ENCODE measurements at places on chromosomes 5 and 9.

DNA sequence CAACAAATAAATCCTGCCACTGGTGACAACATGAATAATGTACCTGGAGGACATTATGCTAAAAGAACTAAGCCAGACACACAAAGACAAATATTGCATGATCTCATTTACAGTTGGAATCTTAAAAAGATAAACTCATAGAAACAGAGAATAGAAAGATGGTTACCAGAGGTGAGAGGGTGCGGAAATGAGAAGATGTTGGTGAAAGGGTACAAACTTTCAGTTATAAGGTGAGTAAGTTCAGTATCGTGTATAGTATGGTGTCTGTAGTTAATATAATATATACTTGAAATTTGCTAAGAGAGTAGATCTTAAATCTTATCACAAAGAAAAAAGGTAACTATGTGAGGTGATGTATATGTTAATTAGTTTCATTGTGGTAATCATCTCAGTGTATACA, 63.3 kb downstream of the PRRC1 start:
- DNase-seq = no peak

DNA sequence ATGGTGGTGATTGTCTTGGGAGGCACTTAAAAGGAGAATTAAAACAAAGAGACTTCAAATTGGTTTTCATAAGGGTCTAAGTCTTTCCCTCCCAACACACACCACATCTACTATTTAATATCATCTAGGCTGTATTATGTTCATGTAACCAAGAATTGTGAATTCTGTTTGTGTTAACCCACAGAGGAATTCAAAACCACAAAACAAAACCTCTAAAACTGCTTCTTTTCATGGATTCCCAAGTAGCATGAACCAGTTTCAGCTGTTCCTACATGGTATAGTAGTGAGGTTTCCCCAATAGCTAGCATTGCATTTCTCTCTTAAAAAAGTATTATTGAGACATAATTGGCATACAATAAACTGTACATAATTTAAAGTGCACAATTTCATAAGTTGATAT, 283.8 kb downstream of the CD180 start:
- DNase-seq = no peak

DNA sequence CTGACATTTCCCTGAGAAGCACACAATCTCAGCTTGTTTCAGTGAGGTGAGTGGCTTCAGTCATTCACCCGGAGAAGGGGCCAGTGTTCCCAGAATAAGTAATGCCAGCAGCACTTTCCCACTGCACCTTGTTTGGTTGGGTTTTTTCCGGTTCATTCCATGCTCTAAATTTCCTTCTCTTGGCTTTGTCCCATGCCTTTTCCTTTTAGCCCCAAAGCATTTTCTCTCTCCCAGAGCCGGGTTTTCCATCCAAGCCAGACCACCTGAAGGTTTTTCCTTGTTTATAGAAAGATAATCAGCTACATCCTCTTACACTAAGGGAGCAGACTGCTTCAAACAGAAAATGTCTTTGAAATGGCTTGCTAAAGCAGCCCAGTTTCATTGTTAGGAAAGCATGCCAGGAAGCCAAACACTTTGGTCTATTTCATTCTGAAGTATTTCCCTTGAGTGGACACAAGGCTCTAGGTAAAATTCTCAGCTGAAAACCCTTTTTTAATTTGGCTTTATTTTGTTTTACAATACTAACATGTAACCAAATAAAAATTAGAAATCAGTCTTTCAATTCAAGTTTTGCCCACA, 501.6 kb downstream of the DTWD2 start:
- no peak for DNase-seq

GRCh38 chr5:124641154-124641792, 105.2 kb downstream of the ZNF608 start:
- DNase-seq = no peak

- DNase-seq = no peak
Measured at GRCh38 chr5:154092356-154093141, 53.8 kb downstream of the MFAP3 start.

DNA sequence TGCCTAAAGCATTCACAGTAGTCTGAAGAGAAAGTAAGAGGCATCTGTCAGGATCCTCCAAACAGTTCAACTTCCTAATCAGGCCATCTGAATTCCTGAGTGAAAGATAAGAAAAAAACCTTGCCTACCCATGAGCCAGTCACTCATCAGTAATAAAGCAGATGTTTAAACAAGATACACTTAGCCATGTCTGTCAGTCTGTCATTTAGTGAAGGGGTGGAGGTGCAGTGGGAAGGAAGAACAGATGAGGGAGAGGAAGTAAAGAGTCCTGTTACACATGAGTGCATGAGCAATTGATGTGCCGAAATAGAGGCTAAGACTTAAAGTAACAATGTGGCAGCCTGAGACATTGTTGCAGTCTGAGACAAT, 29.9 kb upstream of the DMRTA1 start:
- no peak for DNase-seq

DNA sequence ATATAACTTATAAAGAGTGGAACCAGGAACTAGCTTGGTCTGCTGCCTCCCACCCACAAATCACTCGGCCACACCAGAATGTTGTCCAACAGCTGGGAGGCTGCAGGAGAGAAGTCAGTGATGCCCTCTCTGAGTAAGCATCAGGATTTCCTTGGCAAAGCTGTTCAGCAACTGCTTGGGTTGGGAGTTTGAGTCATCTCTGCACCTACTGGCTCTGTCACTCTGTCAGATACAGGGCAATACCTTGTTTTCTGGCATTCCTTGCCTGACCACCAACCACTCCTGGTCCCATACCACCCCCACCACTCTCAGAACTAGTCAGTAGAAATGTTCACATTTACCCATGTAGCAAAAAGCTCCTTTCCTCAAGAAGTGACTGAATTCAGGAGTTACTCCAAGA, 36.8 kb upstream of the GCNT4 start:
- no peak for DNase-seq

- DNase-seq = no peak
Measured at GRCh38 chr9:109159583-109159982, 7.5 kb downstream of the FRRS1L start.

- DNase-seq = no peak
Measured at GRCh38 chr9:34059281-34059680, 10.6 kb upstream of the UBAP2 start.

GRCh38 chr5:38883842-38884241, 38.0 kb downstream of the OSMR start:
- no peak for DNase-seq

- no peak for DNase-seq
Measured at GRCh38 chr9:69554945-69555344, 117.2 kb downstream of the APBA1 start.

GRCh38 chr5:184471-184870, 6.8 kb upstream of the LRRC14B start:
- DNase-seq = no peak

GRCh38 chr9:13899924-13900323, 414.0 kb downstream of the NFIB start:
- DNase-seq = no peak

DNA sequence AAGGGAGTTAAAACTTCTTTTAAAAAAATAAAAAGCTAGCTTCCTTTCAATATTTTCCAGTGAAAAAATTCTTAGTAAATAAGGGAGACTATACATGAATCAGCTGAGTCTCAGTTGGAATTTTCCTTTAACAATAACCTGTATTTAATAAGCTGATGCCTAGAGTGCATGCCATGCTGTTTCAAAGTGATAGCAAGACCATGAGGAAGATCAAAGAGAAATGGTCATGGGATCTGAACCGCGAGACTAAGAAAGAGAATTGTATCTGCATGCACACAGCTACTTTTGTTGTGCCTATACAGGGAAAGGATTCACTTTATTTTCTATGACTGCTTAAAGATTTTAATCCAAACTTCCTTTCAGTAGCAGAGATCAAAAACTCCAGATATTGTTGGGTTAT, 2217.0 kb downstream of the MAT2B start:
- no peak for DNase-seq

- no peak for DNase-seq
Measured at GRCh38 chr5:97167435-97167834, 15.6 kb downstream of the RIOK2 start.

DNA sequence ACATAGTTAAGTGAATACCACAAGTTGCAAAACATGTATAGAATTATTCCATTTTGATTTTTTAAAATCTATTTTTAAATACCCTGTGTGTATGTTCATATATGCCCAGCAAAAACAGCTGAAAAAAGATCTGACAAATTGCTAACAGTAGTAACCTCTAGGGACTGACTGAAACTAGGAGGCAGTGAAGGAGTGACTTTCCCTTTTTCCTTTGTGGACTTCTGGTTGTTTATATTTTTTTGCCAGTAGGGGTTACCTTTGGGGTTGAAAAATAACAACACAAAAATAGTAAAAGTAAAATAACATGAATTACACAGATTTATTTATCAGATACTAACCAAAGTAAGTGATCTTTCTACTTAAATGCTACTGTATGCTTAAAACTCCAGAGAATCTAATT, 2.9 kb downstream of the MEGF9 start:
- DNase-seq = no peak

DNA sequence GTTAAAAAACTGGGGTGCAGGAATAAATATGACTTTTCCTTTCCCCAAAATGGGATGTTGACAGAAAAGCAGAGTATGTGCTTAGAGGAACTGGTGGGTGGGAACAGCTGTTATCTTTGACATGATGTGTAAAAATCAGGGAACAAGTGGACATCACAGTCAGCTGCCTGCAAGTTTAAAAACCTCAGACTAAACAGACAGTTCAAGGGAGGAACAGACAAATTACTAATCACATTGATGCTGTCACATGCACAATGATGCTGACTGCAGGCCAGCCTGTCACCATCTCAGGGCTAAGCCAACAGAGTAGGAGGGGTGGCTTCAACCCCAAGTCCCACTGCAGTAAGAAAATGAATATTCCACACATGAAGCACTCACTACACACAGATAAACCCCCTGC, 38.2 kb upstream of the UBAP2 start:
- DNase-seq = no peak

- DNase-seq = no peak
Measured at GRCh38 chr5:26945901-26946300, 92.5 kb downstream of the CDH9 start.

GRCh38 chr5:32711681-32712480, 760 bp downstream of the NPR3 start:
- no peak for DNase-seq

DNA sequence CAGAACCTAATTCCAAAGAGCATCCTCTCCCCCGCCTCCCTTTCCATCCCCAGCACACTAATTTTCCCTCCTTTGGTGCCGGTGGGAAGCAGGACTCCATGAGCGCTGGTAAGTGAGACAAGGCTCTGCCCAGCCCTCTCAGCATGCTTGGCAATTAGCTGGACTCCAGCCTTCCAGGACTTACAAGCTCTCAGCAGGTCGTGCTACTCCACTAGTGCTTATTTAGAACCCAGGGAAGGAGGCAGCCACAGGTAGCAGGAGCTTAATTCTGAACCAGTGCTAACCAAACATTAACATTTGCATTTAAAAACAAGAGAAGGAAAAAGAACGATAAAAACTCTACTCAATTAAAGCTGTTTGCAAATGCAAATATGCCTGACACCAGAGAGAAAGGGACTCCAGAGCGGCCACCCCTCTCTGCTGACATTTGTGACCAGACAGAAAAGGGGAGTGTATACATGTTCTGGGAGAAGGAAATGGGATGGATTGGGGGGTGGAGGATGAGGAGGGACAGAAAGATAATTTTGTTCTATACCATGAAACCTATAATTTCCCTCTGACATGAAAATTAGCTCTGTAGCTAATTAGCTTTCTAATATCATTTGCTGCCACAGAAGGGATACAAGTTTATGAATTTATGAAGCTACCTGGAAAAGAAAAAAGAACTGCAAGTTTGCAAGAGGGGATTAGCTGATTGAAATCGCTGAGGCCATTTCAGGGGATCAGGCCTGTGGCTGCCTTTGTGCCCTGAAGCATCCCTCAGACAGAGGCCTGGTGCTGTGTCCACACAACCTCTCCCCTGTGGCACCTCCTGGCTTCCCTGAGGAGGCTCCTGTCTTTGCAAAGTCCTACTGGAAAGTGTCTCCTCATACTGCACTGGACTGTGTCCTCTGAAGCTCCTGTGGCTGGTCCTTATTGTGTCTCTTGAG, 266.3 kb downstream of the SEC61B start:
- DNase-seq = no peak

DNA sequence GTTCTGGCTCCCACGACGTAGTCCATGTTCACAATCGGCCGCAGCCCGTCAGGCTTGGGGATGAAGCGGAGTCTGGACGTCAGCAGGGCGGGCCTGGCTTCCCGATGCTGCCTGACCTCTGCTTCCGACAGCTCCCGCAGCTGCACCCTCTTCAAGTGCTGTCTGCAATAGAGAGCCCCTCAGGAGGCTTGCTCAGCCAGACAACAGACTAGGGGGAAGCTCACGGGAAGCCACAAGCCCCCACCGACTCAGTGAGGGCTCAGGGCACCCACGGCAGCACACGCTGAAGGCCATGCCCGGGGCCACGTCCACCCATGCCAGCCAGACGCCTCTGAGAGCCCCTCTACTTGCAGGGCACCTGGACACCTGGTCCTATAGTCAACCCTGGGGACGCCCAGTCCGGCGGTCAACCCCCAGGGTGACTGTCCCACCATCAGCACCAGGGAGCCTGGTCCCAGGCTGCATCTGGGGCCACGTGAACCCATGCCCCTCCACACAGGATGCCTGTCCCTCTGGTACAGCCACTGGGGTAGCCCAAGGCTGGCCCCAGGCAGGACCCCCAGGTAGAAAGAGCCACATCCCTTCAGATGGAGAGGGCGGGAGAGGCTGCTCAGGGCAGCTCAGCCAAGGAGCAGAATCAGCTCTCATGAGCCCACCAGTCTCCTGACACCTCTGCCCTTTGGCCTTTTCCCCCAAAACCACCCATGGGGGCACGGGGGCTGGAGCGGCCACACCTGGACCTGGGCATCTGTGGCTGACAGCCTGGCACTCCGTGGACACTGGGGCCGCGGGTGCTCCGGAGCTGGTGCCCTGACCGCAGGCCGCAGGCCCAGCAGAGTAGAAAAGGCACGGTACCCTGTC, 14.5 kb downstream of the TERT start:
- no peak for DNase-seq

GRCh38 chr9:91770229-91770628, 179.8 kb downstream of the ROR2 start:
- no peak for DNase-seq

DNA sequence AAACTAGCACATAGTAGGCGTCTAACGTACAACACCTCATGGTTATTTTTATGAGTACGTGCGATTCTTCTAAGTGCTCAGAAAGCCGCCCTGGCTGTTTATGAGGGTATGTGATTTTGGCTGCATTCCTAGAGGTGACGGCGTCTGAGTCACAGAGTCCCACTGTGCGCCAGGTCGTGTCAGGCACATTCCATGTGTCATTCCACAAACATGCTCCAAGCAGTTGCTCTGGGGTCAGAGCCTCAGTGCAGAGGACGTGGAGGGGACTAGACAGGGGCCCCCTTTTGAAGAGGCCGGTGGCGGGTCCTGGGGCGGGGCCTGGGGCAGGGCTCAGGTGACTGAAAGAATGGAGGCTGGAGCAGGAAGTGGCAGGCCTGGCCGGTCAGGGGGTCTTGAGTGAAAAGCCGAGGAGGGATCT, 51.9 kb downstream of the NEK6 start:
- DNase-seq = no peak

- no peak for DNase-seq
Measured at GRCh38 chr9:126681336-126681735, 67.6 kb downstream of the LMX1B start.

- DNase-seq = no peak
Measured at GRCh38 chr5:130652176-130652575, 512.9 kb downstream of the HINT1 start.

GRCh38 chr9:125634040-125634717, 72.8 kb downstream of the MAPKAP1 start:
- no peak for DNase-seq
